Right renal cortex interstitium (tissue), 3 donors: ENCODE measurements at places on chromosomes 12 and 14. TPM values are rescaled to one million over a fixed set of nuclear protein-coding genes. Genes with fewer than 3 reads are reported as not detected.

The CLEC4E gene
- polyA plus RNA-seq, result 1.9 TPM

The TMEM63C gene
- 0.79 TPM for polyA plus RNA-seq

The RTL1 gene
- polyA plus RNA-seq, result not detected

The KCNC2 gene
- polyA plus RNA-seq, result 0.40 TPM

The KRT75 gene
- not detected for polyA plus RNA-seq

The SEL1L gene
- polyA plus RNA-seq, result 85.8 TPM

The GMFB gene
- polyA plus RNA-seq, result 97.8 TPM

The NOS1 gene
- 0.86 TPM for polyA plus RNA-seq

The METTL1 gene
- 33.0 TPM for polyA plus RNA-seq

The OAS3 gene
- 10.0 TPM for polyA plus RNA-seq

The SERPINA5 gene
- 15.2 TPM for polyA plus RNA-seq

The SLC25A21 gene
- 4.7 TPM for polyA plus RNA-seq

The TM7SF3 gene
- 97.6 TPM for polyA plus RNA-seq

GRCh38 chr12:39905152-39905551 is 200.7 kb downstream of the SLC2A13 start:
- no peak for DNase-seq

- DNase-seq, result no peak
Observed at GRCh38 chr12:78712834-78713481, 151.6 kb upstream of the SYT1 start.

GRCh38 chr14:91509878-91510170 is 286 bp downstream of the PPP4R3A start:
- no peak for DNase-seq

- DNase-seq, result no peak
Observed at GRCh38 chr12:93149229-93149628, 220.1 kb upstream of the EEA1 start.

DNA sequence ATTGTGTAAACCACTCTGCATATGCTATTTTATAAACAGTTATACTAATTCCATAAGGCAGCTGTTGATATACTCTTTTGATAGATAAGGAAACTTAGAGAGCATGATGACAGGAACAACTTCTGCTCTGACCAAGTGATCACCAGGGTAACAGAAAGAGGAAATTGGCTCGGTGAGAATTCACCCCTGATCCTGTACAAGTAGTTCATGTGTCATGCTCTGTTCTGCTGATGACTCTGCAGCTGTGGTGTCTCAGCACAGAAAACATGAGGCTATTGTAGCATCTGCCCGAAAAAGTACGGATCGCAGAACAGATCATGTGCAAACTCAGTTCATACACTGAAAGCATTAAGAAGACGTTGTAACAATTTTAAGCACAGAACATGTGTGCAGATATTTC is 345.0 kb downstream of the LRIG3 start:
- no peak for DNase-seq

DNA sequence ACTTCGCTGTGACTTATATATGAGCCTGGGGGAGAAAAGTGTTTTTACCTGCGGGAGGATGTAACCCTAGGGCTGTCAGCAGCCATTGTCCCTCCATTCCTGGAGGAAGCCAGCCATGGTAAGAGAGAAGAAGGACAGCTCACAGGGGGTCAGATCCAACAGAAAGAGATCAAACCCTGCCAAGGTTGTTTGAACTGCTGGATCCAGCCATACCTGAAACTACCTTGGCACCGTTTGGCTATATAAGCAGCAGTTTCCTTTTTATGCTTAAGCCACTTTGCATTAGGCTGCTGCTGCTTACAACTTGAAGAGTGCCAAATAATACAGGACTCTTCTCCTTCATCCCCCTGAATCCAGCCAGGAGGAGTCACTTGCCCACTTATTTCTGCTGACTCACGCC is 205.5 kb downstream of the PHETA1 start:
- no peak for DNase-seq

DNA sequence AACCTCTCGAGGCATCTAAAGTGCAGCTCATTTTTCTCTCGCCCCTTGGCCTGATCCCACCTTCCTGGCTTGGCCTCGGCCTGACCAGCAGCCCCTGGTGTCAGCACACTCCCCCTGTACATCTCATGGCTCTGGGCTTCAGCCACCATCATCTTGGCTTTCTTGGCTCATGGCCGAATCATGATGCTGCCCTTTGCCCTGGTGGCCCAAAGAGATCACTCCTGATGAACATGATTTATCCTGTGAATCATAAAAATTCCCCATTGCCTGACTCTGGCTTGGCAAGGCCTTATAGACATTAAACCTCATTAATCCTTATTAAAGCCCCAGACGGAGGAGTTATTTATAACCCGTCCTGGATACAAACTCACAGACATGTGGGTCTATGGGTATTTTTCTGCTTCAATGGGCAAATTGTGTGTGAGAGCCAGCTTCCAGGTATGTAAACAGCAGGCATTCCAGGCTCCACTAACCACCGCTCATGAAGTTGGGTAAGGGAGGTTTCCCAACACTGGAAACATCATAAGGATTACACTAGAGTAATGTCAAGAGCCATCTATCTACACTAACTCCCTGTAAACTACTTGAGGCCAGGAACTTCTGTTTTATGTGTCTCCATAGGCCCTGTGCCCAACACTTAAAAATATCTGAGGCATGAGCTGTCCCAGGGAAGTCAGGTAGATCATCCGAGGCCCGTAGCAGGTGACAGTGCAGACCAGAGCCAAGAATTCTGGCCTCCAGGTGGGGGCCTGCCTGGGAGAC is 171.2 kb downstream of the TTC8 start:
- no peak for DNase-seq

- DNase-seq, result no peak
Observed at GRCh38 chr14:96109596-96110355, 70.6 kb downstream of the C14orf132 start.

DNA sequence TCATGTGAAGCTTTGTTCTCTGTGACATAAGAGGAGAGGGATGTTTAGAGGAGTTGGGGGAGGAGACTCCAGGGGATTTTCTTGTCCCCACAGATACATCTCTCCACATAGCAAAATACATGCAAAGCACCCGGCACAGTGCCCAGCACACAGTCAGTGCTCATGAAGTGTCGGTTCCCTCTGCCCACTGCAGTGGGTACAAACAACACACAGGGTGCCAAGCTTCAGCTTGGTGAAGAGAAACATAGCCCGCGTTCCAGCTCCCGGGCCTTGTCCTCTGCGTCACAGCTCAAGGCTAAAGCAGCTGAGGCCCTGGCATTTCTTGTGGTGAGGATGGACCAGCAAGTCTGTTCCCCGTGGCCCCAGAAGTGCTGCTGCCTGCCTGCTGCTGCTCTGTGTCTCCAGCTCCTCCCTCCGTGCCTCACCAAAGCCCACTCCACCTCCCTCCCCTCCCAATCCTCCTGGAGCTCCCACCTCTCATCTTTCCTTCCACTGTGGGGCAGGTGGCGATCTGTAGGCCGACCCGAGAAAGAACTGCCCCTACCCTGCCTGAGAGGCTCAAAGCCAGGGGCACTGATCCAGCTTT is 57.0 kb upstream of the FKBP4 start:
- DNase-seq, result no peak

GRCh38 chr12:43585676-43586075 is 33.7 kb upstream of the ADAMTS20 start:
- no peak for DNase-seq

GRCh38 chr12:116332705-116333380 is 55.4 kb upstream of the MED13L start:
- no peak for DNase-seq

DNA sequence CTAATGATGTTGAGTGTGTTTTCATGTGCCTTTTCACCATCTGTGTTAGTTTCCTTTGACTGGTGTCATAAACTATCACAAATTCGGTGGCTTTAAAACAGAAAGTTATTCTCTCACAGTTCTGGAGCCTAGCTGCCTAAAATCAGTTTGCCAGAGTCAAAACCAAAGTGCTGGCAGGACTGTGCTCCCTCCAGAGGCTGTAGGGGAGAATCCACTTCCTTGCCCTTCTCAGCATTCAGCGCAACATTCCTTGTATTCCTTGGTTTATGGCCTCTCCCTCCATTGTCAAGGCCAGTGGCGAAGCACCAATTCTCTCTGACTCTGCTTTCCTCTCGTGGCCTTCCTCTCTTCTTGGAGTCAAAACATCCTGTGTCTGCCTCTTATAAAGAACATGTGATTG is 174.2 kb upstream of the PDE3A start:
- DNase-seq, result no peak

GRCh38 chr14:90960818-90961217 is 99.6 kb downstream of the RPS6KA5 start:
- no peak for DNase-seq

- no peak for DNase-seq
Observed at GRCh38 chr14:94925416-94926173, 155.7 kb upstream of the GSC start.

GRCh38 chr12:110536834-110537604 is 34.9 kb downstream of the RAD9B start:
- no peak for DNase-seq

DNA sequence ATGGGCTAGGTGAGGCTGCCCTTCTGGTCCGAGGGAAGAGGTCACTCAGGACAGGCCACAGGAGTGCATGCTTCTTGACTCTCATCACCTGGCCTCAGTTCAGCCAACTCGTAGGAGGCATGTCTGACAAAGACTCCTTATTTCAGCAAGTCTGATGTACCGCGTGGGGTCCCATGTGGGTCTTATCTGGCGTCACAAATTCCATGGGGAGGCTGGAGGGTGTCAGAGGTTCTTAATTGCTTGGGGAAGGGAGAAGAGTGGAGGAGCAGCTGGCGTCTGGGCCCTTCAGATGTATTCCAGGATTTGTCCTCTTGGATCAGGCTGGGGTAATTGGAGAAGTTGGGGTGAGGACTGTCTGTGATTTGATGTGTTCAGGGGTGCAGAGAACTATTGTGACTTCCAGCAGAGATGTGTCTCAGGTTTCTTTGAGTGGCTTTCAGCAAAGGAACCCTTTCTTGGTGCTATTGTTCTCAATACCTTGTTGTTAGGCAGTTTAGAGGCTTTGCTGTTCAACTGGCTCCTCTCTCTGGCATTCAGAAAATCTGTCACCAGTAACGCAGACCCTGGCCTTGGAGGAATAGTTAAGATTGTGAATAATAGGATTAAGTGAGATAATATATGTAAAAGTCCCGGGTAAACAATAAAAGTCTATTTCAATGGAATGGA is 60.1 kb downstream of the SUSD6 start:
- DNase-seq, result no peak

DNA sequence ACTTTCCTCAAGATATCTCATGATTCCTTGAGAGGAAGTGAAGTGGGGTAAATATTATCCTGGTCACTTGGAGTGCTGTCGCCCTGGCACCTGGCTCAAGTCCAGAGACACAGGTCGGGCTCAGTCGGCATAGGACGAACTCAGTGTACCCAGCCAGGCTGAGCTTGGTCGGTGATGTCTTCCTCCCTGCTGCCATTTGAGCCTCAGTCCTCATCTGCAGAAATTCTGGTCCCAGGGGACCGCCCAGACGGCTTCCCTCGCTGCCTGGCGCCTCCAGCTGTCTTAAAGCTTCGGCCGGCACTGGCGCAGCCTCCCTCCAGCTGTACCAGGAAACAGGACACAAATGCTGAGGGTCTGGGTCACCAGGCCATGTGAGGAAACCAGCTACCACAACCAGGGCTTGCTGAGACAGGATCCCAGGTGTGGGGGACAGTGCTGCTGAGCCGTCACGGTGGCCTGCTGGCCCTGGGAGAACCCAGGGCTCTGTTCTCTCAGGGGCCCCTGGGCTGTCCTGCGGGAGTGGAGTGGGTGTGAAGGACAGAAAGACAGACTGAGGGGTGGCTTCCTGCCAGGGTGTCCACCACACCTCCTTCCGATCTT is 5.0 kb upstream of the KLC1 start:
- DNase-seq, result no peak

GRCh38 chr12:56631790-56632700 is 1.9 kb upstream of the BAZ2A start:
- DNase-seq, result no peak

- DNase-seq, result no peak
Observed at GRCh38 chr12:105741786-105742566, 396.8 kb downstream of the NUAK1 start.

GRCh38 chr14:31926123-31926522 is 151.0 kb upstream of the ARHGAP5 start:
- no peak for DNase-seq

GRCh38 chr14:23160924-23161522 is 22.4 kb downstream of the SLC7A8 start:
- no peak for DNase-seq

- no peak for DNase-seq
Observed at GRCh38 chr14:23076785-23077408, 18.0 kb downstream of the ACIN1 start.
